ENCODE measurements at places on chromosomes 1 and 21.

- DNase-seq = no peak
Observed at GRCh38 chr1:45037456-45037855, 25.4 kb downstream of the UROD start.

GRCh38 chr21:33281096-33281652, 15.0 kb downstream of the IL10RB start:
- DNase-seq = no peak

- DNase-seq = no peak
Observed at GRCh38 chr1:179082333-179082998, 596 bp downstream of the TOR3A start.

DNA sequence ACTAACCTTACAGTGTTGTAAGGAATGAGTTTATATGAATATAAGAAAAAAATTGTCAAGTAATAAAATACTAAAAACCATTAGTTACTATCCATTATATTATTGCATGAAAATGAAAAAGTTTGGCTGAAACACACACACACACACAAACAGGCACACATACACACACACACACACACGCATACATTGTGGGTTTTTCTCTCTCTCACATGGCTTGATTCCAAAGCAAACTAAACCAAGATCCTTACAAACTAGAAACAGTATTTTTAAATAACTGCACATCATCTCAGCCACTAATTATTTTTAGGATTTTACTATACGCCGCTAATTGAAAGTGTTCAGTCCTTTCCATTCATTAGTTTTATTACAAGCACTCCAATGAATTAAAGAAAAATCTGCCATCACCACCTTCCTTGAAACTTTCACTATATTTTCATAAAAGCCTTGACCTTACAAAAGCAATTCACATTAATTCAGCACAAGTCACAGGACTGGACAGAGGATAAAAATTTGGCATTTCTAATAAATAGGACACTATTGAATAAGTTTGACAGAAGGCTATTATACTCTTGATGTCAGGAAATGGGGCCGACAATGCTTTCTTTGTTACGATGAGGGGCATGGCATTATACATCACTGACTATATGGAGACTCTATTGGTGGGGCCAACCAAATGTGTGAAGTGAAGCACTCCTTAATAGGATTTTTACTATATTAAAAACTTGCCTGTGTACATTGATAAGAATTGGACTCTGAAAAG, 187.0 kb upstream of the ESRRG start:
- DNase-seq = no peak

GRCh38 chr1:66041654-66042053, 249.0 kb downstream of the PDE4B start:
- DNase-seq = no peak

- no peak for DNase-seq
Observed at GRCh38 chr21:41612674-41613532, 104.9 kb upstream of the TMPRSS2 start.

- DNase-seq = no peak
Observed at GRCh38 chr1:218351391-218352074, 6.4 kb downstream of the TGFB2 start.

DNA sequence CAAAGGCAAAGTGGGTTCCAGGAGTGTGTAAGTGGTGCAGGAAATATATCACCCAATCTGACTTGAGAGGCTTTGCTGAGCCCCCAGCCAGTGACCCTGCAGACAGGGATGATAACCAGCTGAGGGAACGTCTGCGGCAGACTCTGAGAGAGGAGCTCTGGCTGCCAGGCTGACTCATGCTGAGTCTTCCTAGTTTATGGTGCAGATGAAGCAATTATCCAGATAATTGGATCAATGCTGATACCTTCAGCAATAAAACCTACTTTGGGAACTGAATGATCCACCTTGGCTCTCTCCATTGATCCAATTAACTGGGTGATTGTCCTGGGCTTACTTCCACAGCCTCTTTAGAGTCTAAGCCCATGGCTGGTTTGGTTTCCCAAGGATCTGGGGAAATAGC, 7.3 kb downstream of the C8B start:
- no peak for DNase-seq

DNA sequence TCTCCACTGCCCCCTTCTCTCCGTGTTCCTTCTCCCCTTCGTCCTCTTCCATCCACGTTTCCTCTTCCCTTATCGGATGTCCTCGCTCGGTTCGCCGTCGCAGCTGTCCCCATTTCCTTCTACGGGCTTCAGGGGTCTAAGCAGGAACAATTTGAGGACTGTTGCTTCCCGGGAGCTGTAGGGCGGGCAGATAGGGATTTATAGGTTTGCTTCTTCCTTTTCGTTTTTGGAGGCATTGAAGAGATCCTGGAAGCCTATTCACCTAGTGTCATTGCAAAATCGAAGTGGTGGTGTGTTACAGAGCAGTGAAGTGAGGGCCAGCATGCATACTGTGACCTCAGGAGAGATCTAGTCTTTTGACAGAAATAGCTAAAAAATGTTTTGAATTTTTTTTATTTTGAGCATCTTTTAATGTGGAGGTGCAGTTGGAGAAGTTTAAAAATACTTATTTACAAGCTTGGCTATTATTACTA, 897 bp downstream of the ZYG11B start:
- DNase-seq = no peak

GRCh38 chr1:204464187-204464631, 30.4 kb downstream of the PIK3C2B start:
- DNase-seq = no peak

- no peak for DNase-seq
Observed at GRCh38 chr1:219817914-219818313, 110.4 kb downstream of the SLC30A10 start.

DNA sequence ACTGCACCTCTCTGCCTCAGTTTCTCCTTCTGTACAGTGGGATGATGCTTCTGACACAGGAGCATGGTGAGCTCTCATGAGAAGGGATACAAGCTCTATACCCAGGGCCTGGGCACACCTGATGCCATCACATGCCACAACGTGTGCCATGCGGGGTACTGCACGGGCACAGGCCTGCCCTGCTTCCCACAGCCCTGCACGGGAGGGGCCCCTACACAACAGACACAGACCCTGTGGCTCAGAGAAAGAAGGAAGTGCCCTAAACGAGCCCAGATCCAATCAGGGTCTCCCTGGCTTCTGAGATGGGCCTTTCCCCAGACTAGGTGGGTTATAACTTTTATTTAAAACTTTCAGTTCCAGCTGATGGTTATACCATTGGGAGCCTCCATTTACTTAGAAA, 24.6 kb downstream of the C2CD2 start:
- DNase-seq = no peak

DNA sequence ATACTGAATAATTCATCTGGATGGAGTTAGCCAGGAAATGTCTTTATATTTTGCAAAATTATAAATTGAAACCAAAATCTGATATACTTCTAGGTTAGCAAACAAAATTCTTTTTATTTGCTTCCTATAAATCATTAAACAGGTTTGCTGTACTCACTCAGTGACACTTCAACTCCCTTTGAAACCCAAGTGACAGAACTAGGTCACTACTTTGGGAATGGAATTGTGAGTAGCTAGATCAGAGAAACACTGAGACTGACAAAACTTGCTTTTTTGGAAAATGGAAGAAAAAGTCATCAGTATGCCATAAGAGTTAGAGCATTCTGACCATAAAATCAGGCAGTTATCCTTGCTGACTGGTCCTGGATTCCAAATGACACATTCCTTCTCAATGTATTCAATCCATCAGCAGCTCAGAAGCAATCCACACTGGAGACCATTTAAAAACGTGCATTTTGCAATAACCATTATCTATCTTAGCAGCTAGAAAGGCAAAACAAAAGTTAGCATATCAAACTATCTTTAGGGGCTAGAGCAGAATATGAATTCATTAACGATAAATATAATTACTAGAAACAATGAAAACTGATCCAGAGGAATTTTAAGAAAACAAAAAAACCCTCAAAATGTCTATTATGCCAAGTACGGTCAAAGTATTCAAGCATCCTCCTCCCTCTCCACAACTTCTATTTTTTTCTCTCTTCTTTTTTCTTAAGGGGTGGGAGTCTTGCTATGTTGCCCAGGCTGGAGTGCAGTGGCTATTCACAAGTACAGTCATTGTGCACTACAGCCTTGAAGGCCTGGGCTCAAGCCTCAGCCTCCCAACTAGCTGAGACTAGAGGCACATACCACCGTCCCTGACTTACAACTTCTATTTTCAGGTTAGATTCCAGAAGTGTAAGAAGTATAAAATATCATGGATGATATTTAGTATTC, 60.1 kb downstream of the HNRNPR start:
- DNase-seq = no peak

DNA sequence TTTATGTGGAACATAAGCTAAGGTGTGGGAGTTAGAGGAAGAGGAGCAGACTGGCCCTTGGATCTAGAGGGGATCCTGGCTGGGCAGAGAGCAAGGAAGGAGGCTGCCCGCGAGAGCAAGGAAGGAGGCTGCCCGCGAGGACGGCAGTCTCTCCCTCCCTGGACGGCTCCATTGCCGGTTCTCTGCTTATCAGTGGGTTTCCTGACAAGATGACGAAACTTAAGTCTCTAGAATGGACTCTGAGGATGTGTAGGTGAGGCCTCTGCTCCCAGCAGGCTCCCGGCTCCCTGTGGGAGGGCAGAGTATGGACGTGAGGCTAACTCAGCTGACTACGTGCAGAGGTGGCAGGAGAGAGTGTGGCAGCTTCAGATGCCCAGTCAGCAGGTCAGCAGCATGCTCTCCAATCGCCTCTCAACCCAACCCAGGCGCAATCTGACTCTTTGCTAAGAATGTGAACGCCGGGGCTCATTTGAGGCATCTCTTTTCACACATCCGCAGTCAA, 6.1 kb downstream of the MYBPHL start:
- DNase-seq = no peak

DNA sequence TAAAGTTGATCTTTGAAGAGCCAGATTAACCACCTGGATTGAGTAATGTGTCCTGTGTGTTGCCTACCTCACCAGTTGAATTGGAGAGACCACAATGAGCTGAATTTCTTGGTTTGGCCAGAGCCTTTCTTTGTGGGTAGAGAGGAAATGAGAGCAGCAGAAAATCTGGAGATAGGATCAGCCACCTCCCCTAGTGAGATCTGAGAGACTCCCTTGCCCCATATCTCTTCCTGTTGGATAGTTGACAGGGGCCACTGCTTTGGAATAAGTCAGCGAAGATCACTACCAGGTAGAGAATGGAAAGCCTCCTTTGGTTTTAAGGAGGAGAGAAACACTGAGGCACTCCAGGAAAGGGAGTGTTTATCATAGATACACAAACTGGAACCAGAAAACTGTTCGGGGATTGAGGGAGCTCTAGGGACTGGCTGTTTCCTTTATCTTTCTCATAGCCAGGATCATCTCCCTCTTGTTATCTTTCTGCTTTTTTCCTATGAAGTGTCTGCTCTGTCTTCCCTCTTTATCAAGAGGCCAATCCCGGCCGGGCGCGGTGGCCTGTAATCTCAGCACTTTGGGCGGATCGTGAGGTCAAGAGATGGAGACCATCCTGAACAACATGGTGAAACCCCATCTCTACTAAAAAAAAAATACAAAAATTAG, 21.3 kb upstream of the ZNF326 start:
- DNase-seq = no peak

Measured in NCI-H1436 treated with DMSO at 0.1 percent for 48 hours (cell line).